Right atrium auricular region (tissue), 2 donors: ENCODE measurements at places on chromosomes 1 and 21. TPM values are rescaled to one million over a fixed set of nuclear protein-coding genes. Genes with fewer than 3 reads are reported as not detected.
A peak's percentile ranks its signal among the peaks of the same experiment; 100 is the strongest.

GRCh38 chr1:85198864-85199263, 2.0 kb downstream of the SYDE2 start:
- DNase-seq, result no peak

GRCh38 chr1:4778056-4778455, 123.6 kb downstream of the AJAP1 start:
- no peak for DNase-seq

DNA sequence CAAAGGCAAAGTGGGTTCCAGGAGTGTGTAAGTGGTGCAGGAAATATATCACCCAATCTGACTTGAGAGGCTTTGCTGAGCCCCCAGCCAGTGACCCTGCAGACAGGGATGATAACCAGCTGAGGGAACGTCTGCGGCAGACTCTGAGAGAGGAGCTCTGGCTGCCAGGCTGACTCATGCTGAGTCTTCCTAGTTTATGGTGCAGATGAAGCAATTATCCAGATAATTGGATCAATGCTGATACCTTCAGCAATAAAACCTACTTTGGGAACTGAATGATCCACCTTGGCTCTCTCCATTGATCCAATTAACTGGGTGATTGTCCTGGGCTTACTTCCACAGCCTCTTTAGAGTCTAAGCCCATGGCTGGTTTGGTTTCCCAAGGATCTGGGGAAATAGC, 7.3 kb downstream of the C8B start:
- no peak for DNase-seq

FNDC5 gene
- 112 TPM for total RNA-seq

GRCh38 chr21:35768187-35768586, 292.1 kb downstream of the SETD4 start:
- no peak for DNase-seq

FCGR1A gene
- not detected for total RNA-seq

RHBG gene
- not detected for total RNA-seq

LRRC71 gene
- not detected for total RNA-seq

DNA sequence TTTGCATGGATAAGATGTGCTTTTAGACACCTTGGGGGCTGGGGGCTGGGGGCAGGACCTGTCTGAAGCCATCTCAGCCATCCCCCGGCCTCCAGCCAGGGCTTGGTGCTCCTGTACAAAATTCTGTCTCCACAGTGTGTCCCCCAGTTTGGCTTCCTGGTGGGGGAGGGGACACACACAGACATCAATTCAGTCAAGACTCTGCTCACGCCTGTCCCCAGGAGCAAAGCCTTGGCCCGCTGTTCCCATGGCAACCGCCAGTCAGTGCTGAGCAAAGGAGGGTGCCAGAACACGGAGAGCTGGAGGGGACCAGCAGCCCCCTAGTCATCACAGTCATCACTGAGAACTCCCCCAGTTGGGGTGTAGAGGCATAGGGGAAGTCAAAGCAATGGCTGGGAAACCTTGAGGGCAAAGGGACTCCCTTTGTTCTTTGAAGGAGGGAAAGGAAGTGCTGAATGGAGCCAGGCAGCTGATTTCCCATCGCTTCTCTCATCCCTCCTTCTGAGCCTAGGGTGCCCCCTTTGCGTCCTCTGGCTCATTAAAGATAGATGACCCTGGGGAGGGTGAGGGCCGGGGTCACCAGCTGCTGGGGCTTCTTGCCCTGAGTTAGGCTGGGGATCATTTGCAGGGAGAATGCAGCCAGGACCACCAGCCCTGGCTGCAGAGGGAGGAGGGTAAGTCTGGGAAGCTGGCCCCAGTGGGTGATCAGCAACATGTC, 134.9 kb upstream of the IPO9 start:
- DNase-seq, result no peak

DNA sequence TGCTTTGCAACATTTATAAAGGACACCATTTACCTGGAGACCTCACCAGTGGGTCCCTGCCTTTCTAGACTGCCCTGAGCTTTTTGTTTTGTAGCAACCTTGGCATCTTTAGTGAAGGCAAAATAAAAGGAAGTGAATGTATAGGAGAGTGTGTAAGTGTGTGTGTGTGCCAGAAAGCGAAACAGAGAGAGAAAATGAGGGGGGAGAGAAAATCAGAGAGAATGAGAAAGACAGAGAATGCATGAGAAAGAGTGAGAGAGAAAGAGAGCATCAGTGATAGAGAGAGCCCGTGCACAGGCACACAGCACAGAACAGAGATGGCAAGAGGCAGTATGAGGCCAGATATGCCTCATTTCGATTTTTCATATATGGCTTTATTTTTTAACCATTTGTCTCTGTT, 57.5 kb downstream of the HSD3B1 start:
- DNase-seq, result no peak

- DNase-seq, result no peak
Measured at GRCh38 chr1:207073906-207074820, 14.5 kb upstream of the C4BPB start.

- no peak for DNase-seq
Measured at GRCh38 chr1:214664651-214665433, 61.8 kb downstream of the CENPF start.

GRCh38 chr1:23438545-23438944, 14.0 kb upstream of the TCEA3 start:
- DNase-seq, result no peak

MPL gene
- total RNA-seq, result not detected

SPRR3 gene
- not detected for total RNA-seq

- DNase-seq, result peak; percentile 93
Measured at GRCh38 chr1:30847358-30847972, 61.1 kb downstream of the SDC3 start.

- no peak for DNase-seq
Measured at GRCh38 chr21:24153137-24153536, 1454.1 kb downstream of the MRPL39 start.

GRCh38 chr1:9676815-9677393, 25.4 kb downstream of the PIK3CD start:
- DNase-seq, result no peak

TFF3 gene
- total RNA-seq, result 5.0 TPM

ACTA1 gene
- 3,527 TPM for total RNA-seq

PKNOX1 gene
- total RNA-seq, result 10.1 TPM

- no peak for DNase-seq
Measured at GRCh38 chr21:25361097-25361496, 246.2 kb downstream of the MRPL39 start.

C1QC gene
- 126 TPM for total RNA-seq

DNA sequence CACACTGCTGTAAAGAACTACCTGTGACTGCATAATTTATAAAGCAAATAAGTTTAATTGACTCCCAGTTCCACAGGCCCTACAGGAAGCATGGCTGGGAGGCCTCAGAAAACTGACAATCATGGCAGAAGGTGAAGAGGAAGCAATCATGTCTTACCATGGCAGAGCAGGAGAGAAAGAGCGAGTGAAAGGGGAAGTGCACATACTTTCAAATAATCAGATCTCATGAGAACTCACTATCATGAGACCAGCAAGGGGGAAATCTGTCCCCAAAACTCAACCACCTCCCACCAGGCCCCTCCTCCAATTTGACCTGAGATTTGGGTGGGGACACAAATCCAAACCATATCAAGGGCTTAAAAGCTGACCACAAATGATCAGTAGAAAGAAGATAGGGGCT, 493.2 kb downstream of the PTPRC start:
- DNase-seq, result no peak

ATAD3B gene
- total RNA-seq, result 5.7 TPM

DNA sequence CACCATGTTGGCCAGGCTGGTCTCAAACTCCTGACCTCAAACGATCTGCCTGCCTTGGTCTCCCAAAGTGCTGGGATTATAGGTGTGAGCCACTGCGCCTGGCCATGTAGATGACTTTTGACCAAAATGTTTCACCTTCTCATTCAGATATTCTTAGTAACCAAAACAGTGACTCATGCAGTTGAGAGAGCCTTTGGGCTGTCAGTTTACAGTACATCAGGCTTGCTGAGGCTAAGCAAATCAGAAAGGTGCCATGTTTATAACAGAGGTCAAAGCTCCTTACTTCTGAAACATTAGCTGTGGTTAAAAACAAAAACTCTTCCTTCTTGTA, 21.0 kb downstream of the CNIH4 start:
- no peak for DNase-seq

UBL4B gene
- total RNA-seq, result not detected

DNA sequence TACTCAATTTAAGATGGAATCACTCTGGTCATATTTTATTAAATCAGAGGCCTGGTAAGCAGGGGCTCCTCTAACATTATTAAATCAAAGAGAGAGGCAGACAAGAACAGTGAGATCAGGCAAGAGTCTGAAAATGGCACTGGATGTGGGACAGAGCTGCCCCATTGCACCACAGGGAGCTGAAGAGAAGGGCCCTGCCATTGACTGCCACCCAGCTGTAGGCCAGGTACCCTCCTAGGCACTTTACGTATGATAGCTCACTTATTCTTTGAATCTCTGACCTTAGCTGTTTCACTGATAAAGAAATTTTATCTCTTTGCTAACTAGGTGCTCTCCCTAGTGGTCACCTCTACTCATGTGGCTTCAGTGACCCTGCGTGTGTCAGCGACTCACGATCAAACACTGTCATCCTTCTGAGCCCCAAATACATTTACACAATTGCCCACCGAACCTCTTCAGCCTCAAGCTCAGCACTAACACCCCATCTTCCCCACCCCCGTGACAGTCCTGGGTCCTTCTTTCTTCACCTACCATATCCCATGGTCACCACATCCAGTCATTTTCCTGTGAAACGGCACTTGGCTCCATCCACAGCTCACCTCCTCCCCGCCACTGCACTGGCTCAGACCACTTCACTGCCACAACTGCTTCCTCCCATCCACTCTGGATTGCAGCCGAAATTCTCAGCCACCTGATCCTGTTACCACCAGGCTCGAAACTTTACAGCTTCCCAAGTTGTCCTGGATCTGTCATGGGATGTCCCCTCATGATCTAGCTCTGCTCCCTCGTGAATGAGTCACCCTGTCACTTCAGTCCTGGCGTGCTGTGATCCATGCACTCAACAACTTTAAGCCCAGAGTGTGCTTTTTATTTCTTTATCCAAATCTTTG, 97.3 kb upstream of the SYT6 start:
- peak; percentile 62 for DNase-seq

BRDT gene
- not detected for total RNA-seq

- DNase-seq, result no peak
Measured at GRCh38 chr1:57250021-57250420, 173.8 kb downstream of the DAB1 start.

DNA sequence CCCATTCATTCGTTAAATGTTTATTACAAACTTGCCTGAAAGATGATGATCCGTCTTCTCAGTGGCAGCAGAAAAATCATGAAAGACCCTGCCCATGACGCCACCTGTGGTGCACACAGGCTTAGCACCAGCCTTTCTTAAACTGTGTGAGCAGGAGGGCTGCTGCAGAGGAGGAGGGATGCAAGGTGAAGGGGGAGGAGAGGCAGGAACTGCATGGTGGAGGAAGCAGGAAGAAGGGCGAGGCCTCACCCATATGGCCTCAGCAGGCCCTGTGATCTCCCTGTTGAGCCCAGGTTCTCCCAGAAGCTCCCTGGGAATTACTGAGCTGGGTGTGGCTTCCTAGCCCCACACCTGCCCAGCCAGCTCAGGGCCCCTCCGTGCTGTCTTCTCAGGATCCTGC, 25.0 kb upstream of the RD3 start:
- no peak for DNase-seq

GMEB1 gene
- total RNA-seq, result 4.2 TPM

- no peak for DNase-seq
Measured at GRCh38 chr1:175265091-175265490, 72.5 kb upstream of the KIAA0040 start.

GRCh38 chr1:41806472-41807155, 112.1 kb downstream of the HIVEP3 start:
- no peak for DNase-seq

- no peak for DNase-seq
Measured at GRCh38 chr1:162165528-162165927, 96.0 kb downstream of the NOS1AP start.

BNIPL gene
- 0.22 TPM for total RNA-seq

- no peak for DNase-seq
Measured at GRCh38 chr1:189619682-189620332, 857.9 kb downstream of the BRINP3 start.

GOLT1A gene
- total RNA-seq, result not detected

LGR6 gene
- 5.5 TPM for total RNA-seq

DNA sequence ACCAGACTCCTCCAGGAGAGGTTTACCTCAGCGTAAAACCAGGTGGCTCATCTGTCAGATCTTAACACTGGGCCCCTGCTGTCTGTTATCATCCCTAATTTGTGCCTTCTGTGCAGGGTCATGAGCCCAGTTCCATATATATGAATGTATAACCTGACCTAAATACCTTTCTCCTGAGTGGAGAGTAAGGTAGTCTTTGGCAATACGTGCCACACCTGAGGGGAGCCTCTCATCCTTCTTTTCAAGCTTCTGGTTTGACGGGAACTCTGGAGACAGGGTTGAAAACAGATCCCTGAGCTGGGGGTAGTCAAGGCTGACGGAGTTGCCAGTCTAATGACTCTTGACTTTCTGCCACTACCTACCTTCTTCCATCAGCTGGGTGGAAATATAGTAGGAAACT, 4.1 kb downstream of the SFT2D2 start:
- no peak for DNase-seq

DNA sequence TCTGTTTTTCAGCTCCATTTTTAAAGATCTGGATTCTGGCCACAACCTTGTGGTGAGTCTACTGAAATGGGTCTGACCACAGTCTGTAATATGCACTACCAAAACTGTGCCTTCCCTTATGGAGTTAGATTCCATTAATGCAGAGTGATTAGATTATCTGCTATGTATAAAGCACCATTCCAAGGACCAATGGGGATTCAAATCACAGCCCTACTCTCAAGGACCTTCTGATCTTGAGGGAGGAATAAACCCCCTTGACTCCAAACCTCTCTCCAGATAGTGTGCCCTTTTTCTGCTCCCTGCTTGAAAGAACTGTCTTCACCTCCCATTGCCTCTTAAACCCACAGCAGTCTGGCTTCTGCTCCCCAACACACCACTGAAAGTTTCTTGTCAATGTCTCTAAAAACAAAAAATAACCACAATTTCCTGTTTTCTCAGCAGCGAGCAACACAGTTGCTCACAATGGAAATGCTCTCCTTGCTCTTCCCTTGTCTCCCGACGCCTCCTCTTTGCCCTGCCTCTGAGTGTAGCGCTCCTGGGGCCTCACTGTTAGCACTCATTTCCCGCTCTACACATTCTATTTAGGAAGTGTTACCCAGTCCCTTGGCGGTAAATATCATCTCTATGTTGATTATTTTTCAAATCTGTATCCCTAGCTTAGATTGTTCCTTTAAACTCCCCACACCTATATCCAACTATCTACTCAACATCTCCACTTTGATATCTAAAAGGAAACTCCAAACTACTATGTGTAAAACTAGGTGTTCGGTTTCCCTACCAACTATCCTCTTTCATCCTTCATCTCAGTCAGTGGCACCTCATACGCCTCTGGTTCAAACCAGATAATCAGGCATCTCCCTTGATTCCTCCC, 13.6 kb downstream of the PCNX2 start:
- DNase-seq, result no peak

GRCh38 chr21:35565204-35565611, 495.1 kb downstream of the SETD4 start:
- no peak for DNase-seq

GRCh38 chr1:69688193-69688592, 120.5 kb downstream of the LRRC7 start:
- no peak for DNase-seq

- DNase-seq, result no peak
Measured at GRCh38 chr1:80424249-80424648, 1376.5 kb upstream of the ADGRL2 start.

S100B gene
- total RNA-seq, result 5.8 TPM

GRCh38 chr1:115680730-115681111, 39.0 kb downstream of the VANGL1 start:
- no peak for DNase-seq

LAX1 gene
- not detected for total RNA-seq
